ENCODE measurements at places on chromosomes 2 and 18.

DNA sequence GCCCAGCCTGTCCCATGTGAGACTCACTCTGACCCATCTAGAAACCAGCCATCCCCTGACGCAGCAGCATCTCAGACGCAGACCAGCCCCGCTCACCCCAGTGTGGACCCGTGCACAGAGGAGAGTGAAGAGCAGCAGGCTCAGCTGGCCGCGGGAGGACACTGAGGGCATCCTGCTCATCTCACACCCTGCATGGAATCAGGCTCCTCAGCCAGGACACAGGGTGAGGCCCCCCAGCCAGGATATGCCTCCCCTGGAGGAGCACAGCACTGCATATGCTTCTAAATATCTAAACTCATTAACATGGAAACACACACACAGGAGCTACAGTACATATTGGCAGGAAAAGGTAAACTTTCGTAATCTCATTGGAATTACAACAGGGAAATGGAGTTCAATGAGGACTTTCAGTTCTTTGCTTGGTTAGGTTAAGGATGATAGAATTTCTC lies 34.4 kb downstream of the NEMP2 start:
- no peak for DNase-seq

DNA sequence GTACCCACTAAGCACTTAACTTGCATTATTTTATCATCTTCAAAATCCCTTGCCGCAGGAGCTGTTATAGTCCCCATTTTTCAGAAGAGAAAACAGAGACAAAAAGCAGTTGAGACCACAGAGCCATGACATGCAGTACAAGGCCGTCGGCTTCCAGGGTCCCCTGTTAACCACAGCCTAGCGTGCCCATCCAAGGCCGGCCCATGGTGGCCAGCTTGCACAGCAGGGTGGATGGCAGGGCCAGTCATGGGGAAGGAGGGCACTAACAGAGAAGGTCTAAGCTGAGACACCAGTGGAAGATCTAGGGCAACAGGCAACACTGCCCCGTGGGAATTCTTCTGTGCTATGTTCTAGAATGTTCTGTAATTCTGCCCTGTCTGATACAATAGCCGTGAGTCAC lies 192.6 kb upstream of the ID2 start:
- DNase-seq = no peak

DNA sequence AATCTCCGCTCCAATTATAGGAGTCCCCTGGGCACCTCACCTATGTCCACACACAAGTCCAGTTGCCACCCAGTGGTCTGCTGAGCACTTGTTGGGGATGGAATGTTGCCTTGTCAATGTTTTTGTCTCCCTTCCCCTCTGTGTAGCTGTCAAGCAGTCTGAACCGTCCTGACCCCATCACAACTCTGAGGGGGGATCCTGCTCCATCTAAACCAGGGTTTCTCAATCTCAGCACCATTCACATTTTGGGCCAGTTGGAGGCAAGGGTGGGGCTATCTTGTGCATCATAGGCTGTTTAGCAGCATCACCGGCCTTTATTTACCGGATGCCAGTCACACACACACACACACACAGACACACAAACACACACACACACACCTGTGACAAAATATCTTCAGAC lies 53.0 kb downstream of the CYP26B1 start:
- no peak for DNase-seq

- peak; percentile 28 for DNase-seq
Observed at GRCh38 chr18:67359873-67360838, 156.4 kb downstream of the DSEL start.

GRCh38 chr2:204154863-204155262 lies 218.3 kb downstream of the ICOS start:
- DNase-seq = no peak

DNA sequence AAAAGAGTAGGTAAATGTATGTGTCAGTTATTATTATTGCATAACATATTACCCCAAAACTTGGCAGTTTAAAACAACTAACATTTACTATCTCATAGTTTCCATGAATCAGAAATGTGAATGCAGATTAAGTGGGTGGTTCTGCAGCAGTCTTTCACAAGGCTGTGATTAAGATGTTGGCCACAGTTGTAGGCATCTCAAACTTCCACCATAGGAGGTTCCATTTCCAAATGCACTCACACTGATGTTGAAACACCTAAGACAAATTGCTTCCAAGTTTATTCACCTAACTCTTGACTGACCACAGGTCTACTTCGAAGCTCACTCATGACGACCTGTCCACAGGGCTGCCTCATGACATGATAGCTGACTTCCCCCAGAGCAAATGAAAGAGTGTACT lies 360.8 kb downstream of the GRB14 start:
- no peak for DNase-seq

GRCh38 chr2:120574620-120575019 lies 161.0 kb upstream of the GLI2 start:
- no peak for DNase-seq

DNA sequence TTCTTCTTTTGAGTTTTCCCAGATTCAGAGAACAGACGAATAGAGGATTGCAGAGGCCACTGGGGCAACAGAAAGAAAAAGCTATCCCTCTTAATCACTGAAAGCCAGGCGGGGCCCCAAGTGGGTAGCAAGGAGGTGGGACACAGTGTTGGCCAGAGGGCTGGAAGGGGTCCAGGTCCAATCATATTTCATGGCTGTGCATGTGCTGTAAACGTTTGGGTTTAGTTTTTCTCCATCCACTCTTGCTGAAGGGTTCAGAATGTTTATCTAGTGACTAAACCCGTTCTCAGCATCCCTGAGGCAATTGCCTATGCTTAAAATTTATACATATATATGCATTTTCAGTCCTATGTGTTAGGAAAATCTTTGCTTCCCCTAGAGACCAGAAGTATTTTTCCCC lies 99.4 kb upstream of the EPHA4 start:
- DNase-seq = no peak

GRCh38 chr2:166238176-166238575 lies 110.4 kb upstream of the SCN1A start:
- no peak for DNase-seq

DNA sequence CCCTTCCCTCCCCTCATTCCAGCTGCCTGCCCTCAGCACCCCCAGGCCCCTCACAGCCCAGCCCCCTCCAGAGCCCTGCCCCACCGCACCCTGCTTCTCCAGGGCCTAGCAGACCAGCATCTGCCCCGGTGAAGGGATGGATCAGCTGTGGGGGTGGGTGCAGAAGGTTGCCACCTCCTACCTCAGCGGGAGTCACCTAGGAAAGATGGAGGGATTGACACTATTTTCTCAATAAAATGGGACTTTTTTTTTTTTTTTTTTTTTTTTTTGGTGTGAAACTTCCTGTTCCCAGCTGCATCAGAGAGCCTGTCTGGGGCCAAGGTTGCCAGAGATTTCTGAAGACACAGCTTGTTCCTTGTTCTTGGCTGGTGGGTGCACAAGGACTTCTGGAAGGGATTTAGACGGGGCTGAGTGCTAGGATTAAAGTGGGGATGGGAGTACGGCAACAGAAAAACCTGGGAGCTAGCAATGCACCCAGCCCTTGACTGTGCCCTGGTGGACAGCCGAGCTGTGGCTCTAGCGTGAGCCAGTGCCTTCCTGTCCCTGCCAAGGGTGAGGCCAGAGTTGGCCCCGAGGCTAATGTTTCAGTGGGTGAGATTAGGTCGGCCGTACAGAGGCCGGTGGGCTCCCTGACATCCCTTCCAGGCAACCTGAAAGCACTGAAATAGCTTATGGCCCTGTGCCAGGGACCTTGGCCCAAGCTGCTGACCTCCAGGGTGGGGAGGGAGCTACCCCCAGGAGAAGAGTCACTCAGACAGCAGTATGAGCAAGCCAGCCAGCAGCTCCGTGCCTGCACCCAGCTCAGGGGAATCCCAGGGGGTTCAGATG lies 4.6 kb downstream of the B3GNT7 start:
- no peak for DNase-seq

DNA sequence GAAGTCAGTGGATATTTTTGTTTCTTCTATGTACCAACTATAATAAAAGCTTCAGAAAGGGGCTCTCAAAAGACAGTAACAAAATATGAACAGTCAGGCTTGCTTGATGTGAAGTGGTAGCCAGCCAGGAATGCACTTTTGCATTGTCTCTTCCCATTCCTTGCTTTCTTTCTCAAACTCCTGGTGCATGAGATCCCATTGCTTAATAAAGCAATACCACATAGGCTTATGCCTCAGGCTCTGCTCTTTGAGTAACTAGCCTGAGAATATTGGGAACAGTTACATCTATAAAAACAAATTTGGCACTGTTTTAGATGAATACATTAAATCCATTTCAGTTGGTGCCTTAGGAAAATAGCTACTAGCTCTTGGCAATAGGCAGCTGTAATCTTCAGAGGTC lies 62.6 kb upstream of the ST6GAL2 start:
- DNase-seq = no peak

DNA sequence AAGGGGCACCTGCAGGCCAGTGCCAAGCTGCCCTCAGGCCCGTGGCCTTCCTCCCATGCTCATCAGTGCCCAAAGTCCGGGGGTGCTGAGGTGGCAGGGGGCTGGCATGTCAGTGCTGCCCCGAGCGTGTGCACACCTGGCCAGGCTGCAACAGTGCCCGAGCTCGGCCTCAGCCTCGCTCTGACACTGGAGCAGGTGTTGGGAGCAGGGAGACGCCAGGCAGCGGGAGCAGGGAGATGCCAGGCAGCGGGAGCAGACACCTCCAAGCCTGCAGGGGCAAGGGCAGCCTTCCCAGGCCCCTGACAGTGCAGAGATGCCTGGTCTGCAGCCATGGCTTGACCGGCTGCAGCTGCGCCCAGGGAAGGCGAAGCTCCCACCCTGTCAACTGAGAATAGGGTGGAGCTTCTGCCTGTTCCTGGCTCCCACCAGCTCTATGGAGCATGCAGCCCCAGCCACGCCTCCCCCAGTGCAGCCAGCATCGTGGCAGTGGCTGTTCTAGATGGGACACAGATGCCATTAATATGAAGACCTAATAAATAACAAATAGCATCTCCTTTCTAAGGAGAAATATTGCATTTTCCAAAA lies 82.4 kb downstream of the DTNB start:
- no peak for DNase-seq

- DNase-seq = no peak
Observed at GRCh38 chr2:191854382-191855372, 7.8 kb upstream of the CAVIN2 start.

GRCh38 chr18:21678859-21679258 lies 25.7 kb downstream of the ABHD3 start:
- DNase-seq = no peak

All from eye (tissue), 1 donor.